ENCODE measurements at places on chromosomes 2 and 18.

DNA sequence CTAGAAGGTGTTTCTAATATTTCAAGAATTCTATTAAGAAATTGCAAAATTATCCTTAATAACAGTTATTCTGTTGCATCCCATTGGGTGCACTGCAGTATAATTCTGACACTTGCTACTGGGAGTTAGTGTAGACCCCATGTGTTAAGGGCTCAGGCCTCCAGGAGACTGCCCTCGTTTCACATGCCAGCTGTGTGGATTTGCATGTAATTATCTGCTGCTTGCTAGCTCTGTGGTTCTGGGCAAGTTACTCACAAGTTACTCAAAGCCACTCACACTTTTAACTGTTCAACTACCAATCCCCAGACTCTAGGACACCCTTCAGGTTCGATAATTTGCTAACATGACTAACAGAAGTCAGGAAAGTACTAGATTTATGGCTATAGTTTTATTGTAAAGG is 38.6 kb downstream of the ST6GAL2 start:
- no peak for DNase-seq

- no peak for DNase-seq
Measured at GRCh38 chr18:42412281-42412680, 457.2 kb downstream of the PIK3C3 start.

DNA sequence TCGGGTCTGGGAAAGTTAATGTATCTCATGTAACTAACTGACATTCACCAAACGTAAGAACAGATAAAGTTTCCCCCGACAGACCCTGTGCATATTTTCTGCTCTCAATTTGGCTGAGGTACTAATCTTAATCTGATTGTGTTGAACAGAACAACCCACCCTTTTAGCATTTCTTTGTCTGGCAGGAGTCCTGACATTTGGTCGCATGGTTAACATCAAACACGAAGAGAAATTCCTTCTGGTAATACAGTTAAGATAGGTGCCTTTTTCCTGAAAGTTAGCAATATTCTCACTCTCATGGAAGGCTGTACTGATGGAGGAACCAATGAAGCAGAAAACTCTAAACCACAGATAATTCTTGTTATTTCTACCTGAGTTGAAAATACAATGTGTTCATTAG is 520.8 kb downstream of the PARD3B start:
- DNase-seq, result no peak

GRCh38 chr2:118855451-118856279 is 8.2 kb upstream of the EN1 start:
- DNase-seq, result no peak

GRCh38 chr18:70643812-70644211 is 355.0 kb downstream of the SOCS6 start:
- no peak for DNase-seq

DNA sequence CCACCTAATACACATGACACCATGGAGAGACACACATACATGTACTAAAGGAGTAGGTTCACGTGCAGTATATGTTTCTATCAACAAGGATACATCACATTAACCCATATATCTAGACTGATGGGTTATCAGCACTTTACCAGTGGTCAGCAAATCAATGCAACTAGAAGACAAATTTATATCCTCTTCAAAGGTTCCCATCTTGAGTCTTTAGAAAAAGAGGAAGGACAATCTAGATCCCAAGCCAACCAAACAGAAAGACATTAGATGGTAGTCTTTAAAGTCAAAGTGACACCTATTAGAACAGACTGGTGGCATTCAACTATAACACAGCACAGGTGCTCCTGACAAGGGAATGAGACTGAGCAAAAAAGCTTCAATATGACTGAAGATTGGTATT is 13.8 kb upstream of the SERTAD2 start:
- DNase-seq, result no peak

DNA sequence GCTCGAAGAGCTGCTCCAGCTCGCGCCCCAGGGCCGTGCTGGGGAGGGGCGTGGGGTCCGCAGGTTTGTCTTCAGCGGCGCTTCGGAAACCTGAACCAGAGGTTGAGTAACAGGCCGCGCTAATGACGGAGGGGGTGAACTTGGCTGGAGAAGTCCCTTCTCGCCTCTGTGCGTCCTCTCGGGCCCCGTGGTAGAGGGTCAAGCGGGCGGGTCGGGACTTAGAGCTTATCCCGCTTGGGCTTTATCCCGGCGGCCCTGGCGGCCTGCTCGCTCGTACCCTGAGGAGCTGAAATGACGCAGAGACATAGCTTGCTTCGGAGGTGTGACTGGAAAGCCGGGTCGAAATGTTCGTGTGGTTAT is 479 bp downstream of the RNMT start:
- no peak for DNase-seq

GRCh38 chr18:48514786-48515185 is 24.0 kb upstream of the CTIF start:
- no peak for DNase-seq

- DNase-seq, result no peak
Measured at GRCh38 chr2:191148281-191148680, 2.5 kb downstream of the STAT4 start.

DNA sequence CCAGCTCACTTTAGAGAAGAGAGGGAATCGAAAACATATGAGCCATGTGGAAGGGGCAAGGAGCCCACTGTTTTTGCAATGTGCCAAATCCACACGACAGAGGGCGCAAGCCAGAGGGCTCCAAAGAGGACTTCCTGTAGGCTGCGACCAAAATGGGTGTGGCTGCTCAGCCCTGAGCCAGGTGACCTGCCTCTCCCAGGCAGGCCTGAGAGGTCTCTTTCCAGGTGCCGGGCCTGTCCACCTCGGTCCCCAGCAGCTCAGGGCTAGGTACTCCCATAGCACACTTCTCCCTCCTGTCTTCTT is 153.8 kb downstream of the TTC32 start:
- no peak for DNase-seq

DNA sequence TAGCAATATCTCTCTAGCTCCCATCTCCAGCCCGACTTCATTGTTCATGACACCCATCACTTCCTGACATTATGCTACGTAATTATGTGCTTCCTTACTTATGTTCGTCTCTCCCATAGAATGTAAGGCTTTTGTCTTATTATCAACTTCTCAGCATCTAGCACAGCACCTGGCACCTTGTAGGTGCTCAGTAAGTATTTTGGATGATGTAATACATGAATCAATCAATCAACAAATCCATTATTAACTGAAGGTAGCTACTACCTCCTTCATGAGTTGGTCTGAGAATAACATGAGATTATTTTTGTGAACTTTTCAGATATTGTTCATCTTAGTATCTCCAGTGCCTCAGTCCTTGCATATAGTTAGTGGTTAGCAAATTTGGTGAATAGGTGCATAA is 109.3 kb downstream of the EN1 start:
- no peak for DNase-seq

GRCh38 chr2:172484253-172484652 is 56.9 kb downstream of the ITGA6 start:
- DNase-seq, result no peak

DNA sequence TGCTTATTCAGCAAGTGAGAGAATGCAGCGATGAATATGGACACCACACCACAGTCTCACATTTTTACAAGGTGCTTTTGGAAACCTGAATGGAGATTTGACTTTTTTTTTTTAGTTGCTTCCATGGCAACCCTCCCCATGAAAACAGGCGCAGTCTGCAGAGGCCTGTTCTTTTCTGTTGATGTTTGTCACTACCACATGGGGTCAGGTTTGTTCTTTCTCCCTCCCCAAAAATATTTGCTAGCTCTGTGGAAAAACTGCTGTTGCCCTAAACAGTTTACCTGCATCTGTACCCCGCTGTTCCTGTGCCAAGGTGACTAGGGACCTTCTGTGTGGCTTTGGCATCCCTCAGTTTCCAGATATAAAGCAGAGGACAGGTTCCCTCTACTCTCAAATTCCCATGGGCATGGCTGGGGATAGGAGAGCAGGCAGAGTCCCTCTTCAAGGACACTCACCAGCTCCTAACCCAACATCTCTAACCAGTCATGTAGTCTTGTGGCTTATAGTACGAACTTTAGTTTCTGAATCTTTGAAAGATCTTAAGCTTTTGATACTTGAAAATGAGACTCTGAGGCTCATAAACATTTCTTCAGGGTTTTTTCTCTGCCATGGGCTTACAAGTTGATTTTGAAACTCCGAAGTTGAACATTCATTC is 14.7 kb upstream of the MAPRE2 start:
- DNase-seq, result no peak

GRCh38 chr2:180722551-180723239 is 257.7 kb upstream of the UBE2E3 start:
- no peak for DNase-seq

DNA sequence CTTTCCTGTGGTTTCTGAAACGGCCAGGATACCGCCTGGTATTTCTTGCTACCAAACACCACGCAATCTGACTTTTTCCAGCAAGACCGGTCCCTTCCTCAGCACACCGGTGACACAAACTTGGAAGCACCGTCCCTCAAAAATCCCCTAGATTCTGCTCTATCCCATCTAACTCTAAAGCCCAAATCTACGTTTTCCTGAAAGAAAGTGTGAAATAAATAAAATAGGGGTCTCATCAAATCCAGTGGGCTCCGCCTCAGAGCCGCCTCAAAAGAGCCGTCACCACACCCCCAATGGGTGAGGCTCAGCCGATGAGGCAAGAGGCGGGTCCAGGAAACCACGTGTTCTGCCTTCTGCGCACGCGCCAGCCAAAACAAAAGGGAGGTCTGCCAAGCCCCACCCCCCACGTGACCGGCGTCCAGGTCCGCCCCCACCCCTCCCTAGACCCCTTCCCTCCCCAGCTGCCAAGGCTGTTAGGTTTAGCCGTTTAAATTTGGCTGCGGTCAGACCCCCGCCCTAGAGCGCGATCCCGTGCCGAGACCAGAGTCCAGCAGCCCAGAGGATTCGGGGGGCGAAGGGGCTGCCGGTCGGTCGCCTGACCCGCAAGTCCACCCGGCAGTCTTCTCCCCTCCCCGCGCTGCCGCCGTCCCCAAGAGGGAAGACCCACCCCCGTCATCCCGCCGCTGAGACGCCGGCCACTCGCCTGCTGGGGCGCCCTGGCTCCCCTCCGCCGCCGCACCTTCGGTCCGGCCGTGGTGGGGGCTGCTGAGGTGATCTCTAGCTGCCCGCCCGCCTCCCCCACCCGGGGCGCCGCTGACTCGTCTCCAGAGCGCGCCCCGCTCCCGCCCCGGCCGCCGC is 534 bp downstream of the KANSL1L start:
- peak; percentile 83 for DNase-seq

DNA sequence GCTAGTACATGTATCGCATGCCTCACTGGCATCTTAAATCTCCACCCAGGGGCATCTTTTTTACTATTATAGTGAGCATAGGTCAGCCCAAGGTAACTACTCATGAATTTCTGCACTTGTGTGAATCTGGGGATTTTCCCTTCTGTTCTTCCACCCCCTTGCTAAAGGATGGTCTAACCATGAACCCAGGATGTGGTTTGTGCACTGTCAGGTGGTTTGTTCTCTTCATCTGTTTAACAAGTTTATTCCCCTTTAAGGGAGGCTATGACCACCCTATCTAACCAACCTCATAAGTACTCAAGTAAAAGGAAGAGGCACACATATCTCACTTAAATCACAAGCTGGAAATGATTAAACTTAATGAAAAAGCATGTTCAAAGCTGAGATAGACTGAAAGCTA is 243.0 kb downstream of the RPRM start:
- DNase-seq, result no peak

GRCh38 chr2:160457588-160457987 is 36.0 kb downstream of the RBMS1 start:
- no peak for DNase-seq

DNA sequence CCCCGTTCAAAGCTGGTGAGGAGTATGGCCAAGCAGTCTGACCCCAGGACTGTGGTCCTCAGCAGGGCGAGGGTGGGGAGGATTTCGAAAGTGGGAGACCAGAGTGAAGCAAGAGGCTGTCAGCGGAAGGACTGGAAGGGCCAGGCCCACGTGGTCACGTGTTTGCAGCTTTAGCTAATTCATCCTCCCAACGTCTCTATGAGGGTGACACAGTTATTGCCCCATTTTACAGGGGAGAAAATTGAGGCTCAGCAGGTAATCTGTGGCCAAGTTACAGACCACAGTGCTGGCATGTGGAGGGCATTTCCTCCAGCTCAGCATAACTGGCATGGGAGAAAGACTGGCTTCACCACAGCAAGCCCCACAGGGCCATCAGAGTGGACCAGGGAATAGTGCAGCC is 45.4 kb upstream of the LTBP1 start:
- DNase-seq, result no peak

- DNase-seq, result no peak
Measured at GRCh38 chr2:196234672-196235071, 63.3 kb upstream of the STK17B start.

- no peak for DNase-seq
Measured at GRCh38 chr18:76518860-76519538, 24.0 kb upstream of the ZNF516 start.

GRCh38 chr18:49944663-49945062 is 131.3 kb upstream of the ACAA2 start:
- no peak for DNase-seq

- DNase-seq, result no peak
Measured at GRCh38 chr2:204026294-204026693, 89.7 kb downstream of the ICOS start.

DNA sequence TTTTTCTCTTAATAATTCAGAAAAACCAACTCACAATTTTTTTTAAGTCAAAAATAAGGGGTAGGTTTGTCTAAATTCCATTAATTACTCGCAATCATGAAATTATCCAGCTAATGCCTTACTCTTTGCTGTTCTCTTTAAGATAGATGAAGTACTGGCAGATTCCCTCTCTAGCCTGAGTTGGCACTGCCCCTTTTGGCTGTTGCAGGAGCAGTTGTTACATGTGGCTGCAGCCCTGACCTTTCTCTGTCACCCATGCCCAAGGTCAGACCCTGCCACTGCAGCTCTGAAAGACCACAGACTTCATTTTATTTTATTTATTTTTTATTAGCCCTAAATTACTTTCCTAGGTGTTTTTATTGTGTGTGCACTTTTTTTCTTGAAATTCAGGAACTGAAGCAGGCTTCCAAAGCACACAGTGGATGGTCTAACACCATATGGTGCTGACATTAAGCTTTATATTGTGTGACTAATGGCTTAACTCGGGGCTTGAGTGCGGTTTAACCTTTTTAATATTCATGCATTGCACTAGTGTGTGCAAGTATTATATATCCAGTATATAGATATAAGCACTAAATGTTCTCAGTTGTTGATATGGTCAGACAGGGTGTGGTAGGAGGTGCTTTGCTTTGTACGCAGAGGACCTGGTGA is 313.0 kb downstream of the CDH2 start:
- DNase-seq, result no peak

GRCh38 chr18:1050012-1050657 is 145.5 kb downstream of the ADCYAP1 start:
- no peak for DNase-seq

GRCh38 chr2:191923652-191923997 is 76.7 kb upstream of the CAVIN2 start:
- DNase-seq, result no peak

- DNase-seq, result no peak
Measured at GRCh38 chr2:230849633-230850357, 14.9 kb upstream of the ITM2C start.

DNA sequence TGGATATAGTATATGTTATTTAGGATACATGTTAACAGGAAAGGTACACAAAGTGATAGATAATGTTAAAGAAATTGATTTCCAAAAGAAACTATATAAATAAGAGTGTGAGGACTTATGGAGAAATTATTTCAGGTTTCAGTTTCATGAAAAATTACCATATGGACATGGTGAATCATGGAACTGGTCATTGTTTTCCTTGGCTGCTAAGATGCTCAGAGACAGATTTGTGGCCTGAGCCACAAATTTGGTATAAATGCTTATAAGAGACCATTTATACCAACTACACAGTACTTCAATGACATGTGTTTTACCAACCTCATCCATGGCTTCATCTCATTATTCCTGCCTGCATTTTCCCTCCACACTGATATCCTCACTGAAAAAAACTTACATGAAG is 188.1 kb downstream of the FMNL2 start:
- DNase-seq, result no peak
